NCI-H146 (cell line): ENCODE measurements at places on chromosomes 4 and X.

- no peak for DNase-seq
Measured at GRCh38 chr4:178414042-178414441, 971.8 kb upstream of the AGA start.

- DNase-seq = no peak
Measured at GRCh38 chrX:21738950-21739287, 19.0 kb downstream of the SMPX start.

- DNase-seq = no peak
Measured at GRCh38 chr4:130600706-130601105, 1504.8 kb downstream of the C4orf33 start.

- DNase-seq = no peak
Measured at GRCh38 chrX:118702741-118703140, 24.7 kb upstream of the IL13RA1 start.

GRCh38 chrX:66016905-66017658, 22.8 kb downstream of the VSIG4 start:
- no peak for DNase-seq

GRCh38 chrX:4925911-4926310, 1212.5 kb upstream of the PRKX start:
- DNase-seq = no peak

DNA sequence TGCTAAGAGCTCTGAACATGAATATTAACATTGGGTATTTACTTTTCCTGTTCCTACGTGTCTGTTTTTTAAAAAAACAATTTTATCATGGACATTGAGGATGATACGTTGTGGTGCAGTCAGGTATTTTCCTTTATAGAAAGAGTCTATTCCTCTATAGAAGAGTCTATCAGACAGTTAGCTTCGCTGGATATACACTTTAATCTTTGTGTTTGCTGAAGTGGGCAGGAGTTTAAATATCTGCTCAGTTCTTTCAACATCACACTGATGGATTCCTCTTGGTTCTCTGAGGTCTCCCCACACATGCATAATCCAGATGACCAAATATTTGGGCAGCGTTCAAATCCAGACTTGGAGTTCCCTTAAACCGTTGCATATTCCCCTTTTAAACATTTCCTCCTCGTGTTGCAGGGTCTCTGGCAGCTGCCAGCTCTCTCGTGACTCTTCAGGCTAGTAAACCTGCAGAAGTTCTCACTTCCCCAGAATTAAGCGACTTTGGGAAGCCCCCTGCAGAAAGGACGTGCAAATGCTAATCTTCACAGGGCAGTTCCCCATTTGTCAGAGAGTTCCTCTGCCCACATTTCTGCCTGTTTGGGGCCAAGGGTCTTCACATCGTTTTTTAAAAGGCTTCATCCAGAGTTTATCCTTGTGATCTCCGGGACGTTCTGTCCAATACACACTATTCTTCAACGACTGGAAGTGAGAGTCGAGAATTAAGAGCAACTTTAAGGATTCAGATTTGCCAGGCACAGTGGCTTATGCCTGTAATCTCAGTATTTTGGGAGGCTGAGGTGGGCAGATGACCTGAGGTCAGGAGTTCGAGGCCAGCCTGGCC, 20.5 kb upstream of the DHRSX start:
- no peak for DNase-seq

GRCh38 chr4:71239365-71239764, 99.5 kb upstream of the SLC4A4 start:
- DNase-seq = no peak

DNA sequence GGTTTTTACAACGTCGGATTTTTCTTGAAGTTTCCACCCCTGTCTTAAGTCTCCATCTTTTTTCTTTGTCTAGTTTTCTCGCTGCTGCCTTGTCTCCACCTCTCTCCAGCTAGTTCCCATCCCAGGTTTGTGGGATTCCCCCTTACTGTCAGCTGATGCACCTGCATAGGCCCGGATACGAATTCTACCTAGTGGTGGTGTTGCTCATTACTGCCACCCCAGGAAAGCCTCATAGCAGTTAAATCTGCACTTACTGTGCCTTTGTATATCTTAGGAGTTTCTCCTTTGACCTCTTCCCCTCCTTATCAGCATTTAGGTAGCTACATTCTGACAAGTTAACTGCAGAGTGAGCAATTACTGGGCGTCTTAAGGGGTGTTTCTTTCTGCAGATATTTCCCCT, 1693.1 kb upstream of the TENM3 start:
- DNase-seq = no peak

GRCh38 chr4:95272797-95273196, 276.0 kb downstream of the UNC5C start:
- DNase-seq = no peak

- no peak for DNase-seq
Measured at GRCh38 chrX:139554376-139554775, 23.8 kb downstream of the F9 start.

DNA sequence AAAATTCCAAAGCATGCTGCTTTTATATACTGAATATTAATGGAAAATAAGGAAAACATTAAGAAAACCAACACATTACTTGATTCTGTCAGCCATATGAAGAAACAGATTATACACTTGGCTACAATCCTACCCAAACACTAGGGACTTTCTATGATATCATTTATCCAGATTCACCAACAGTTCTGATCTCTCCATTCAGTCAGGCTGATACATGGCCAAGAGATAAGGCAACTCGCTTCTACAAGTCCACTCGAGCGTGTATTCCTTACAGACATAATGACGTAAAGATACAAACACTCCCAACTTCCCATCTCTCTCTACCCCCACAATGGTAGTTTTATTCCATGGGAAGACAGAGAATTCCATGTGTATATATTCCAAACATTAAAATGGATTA, 44.5 kb downstream of the NEK1 start:
- no peak for DNase-seq

GRCh38 chrX:95382799-95383198, 1301.8 kb upstream of the DIAPH2 start:
- no peak for DNase-seq

DNA sequence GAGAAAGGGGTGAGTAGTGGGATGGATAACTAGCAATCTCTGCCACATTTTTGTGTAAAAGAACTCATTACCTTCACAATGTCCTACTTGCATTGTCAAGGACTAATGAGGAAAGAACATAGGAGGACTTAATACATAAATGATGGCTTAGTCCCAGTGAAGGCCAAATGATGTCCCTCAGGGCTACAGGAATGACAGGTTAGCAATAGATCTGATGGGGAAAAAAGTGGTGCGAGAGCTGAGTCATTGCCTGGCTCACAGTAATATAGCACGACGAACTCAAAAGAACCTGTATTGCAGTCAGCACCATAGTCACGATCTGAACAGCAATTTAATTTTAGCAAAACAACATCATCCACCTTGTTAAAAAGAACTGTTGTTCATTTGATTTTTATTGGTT, 70.9 kb upstream of the ARHGAP36 start:
- no peak for DNase-seq

GRCh38 chr4:177109769-177110168, 199.9 kb upstream of the NEIL3 start:
- no peak for DNase-seq

- no peak for DNase-seq
Measured at GRCh38 chr4:166239354-166239753, 366.3 kb downstream of the TLL1 start.

DNA sequence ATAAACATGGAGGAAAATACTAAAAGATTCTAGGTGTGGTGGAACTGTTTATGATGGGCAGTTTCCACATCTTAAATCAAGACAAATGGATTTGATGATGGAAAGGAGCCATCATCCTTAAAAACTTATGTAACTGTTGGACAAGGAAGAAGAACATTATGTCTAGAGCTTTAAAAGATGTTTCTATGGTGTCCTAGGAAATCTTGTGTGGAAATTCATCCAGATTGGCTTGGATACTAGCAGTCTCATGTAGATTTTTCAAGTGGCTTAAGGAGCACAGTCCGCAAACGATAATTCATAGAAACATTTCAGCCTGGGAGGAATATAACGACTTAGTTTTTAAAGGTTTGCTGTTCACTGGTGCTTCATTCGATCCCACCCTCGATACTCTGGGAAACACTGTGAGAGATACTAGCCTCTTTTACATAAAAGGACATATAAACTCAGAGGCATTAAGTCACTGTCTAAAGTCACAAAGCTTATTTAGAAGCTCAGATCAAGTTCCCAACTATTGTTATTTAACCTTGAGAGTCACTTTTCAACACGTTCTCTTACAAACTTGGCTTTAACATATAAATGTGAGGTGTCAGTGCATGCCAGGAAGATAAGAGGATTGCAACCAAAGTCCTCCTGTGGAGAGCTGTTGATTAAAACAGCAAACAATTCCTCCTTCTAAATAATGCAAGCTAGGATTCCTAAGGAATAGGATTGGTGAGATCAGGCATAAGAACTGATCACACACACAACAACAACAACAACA, 135.7 kb upstream of the SCML1 start:
- no peak for DNase-seq

DNA sequence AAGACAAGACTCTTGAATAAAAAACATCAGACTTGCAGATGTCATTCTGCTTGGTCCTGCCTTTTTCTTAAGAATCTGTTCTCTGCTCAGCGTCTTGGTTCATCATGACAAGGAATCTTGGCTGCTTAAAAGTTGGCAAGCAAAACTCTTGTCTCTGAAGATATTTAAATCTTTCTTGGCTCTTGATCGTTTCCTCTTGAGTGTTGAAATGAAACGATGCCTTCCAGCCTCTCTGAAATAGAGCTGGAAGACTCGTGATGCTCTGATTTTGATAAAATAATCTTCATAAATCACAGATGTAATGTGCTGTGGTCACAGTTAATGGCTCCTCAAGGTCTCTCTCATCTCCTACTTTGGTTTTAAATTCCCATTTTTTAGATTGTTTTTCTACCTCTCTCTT, 39.9 kb upstream of the TMEM192 start:
- no peak for DNase-seq

- no peak for DNase-seq
Measured at GRCh38 chrX:27953171-27953570, 28.1 kb downstream of the DCAF8L1 start.

GRCh38 chr4:123444290-123444731, 47.7 kb downstream of the SPRY1 start:
- peak; percentile 72 for DNase-seq

DNA sequence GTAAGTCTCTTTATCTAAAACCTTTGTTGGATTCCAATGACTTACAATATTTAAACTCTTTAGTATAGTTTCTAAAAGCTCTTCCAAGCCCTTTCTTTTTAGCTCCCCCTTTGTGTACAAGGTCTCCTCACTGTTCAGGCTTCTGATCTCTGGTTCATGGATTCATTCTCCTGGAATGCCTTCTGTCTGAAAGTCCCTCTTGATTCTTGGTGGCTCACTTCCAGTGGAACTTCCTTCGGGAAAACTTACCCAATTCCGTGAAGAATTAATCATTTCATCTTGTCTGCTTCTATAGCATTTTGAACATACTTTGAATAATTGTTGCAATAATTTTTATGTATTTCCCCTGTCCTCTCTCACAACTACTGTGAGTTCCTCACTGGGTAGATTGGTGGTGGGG, 3.6 kb downstream of the ARHGAP24 start:
- no peak for DNase-seq

DNA sequence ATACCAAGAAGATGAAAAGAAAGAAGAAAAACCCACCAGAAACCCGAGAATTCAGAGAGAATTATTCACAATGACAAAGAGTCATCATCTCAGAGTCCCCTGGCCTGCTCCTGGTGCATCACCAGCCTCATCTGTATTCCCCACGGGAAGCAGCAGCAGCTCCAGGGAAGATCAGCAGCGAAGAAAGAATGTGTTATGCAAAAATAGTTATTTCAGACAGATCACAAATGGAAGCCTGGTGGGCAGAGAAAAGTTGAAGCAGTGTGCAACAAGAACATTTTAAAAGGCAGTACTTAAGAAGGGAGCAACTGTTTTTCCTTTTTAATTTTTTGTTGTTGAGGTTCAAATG, 189.2 kb downstream of the PPP3CA start:
- DNase-seq = no peak

DNA sequence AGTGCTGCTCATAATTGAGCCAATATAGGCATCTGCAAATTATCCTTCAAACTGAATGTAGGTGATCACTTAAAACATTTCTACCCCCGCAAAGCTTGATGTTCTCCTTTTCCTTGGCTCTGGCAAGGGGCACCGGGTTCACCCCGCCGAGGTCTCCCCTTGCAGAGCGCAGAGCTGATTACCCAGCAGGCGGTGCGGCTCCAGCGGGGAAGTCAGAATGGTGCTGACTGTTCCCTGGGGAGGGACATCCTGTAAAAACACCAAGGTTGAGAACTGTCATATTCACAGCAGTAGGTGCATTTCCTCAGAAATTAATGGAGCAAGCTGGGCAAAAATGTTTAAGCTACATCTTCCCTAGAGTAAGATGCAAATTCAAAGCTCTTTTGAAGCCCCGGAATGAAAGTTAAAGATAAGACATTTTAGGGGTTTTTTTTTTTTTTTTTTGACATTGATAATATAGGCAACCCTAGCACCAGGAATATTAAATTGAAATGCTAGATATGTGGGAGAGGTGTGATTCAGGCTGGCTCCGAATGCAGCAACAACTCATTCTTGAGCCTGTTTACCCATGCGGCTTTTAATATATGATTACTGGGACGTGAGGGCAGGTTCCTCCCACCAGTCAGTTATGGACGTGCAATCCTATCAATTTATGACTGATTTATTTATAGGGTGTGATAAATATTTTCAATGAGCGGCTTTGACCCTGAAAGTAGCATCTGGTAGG, 767.3 kb upstream of the TENM3 start:
- peak; percentile 90 for DNase-seq

GRCh38 chr4:152101556-152102435, 341.0 kb upstream of the GATB start:
- DNase-seq = no peak

DNA sequence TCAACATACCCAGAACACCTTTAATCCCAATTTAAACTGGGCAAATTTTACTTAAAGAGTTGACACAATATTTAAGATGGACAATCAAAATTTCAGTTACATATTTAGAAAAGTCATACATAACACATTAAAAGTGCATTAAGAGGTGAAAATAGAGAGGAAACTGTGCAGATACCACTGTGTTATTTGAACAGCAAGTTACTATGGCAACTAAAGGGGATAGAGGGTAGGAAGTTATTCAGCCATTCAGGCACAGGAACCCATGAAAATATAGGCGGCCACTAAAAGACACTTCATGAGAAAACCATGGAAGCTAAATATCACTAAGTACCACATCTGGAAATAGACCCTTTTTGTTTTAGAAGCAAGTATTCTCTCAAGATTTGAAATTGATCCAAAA, 75.1 kb downstream of the PDGFC start:
- DNase-seq = no peak

- DNase-seq = no peak
Measured at GRCh38 chrX:42028109-42028508, 104.8 kb upstream of the CASK start.

- no peak for DNase-seq
Measured at GRCh38 chr4:10380735-10381134, 76.5 kb downstream of the ZNF518B start.
